ENCODE measurements at places on chromosomes 7 and 10.

- DNase-seq, result no peak
These were observed 140.4 kb downstream of the PIP4K2A start for GRCh38 chr10:22573820-22574569.

DNA sequence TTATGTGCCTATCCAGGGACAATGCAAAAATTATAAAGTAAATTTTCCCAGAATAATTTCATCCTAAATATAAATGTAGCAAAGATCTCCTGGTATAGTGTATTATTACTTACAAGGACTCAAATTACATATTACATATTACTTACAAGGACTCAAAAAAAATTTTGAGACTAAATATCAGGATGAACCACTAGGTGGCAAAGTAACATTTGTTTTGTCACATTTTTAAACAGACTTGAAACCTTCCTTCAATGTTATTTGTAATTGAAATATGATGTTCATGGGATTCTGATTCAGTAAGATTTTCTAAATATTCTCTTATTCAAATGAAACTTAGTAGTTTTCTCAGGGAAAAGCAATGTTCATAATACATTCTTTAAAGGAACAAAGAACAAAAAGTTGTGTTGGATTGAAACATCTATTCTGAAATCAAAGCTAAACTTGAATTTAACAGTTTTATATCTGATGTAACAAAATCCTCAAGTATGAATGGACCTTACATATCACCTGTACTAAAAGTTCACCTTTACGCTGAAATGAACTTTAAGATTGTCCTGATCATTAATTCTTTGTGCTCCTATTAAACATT lies 74.3 kb upstream of the GNAI1 start:
- DNase-seq, result peak; percentile 24

DNA sequence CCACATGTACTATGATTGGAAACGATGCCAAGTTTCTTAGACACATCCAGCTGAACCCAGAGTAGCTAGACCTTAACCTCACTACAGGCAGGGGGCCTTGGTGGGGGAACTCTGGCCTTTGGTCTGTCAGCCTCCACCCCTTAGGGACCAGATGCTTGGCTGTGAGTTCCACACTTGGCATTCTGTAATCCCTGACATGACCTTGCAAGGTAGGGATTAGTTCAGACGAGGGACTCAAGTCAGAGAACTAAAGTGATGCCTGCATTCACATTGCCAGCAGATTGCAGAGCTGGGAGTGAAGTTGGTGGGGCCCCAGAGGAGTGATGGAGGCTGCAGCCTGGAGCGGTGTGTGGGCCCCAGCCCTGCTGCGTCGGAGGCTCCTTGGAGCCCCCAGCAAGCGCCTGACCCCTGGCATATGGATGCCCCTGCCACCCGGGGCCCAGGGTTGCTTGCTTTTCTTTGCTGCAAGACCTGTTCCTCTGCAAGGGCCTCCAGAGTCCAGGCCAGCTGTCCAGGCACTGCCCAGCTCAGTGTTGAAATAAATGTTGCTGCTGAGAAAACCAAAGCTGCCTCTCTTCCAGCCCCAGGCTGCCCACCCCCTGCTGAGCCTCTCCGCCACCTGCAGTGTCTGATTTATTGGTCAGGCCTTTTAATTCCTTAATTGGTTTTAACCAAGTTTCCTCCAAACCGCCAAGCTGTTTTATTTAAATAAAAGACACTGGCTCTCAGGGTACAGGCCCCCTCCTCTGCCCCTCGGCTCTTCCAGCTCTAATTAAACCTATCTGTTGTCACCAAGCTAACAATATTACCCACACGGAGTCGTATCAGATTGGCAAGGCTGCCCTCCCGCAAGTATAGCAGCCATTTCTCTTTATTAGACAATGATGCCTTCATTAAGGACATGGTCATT lies 4.7 kb downstream of the NPTX2 start:
- no peak for DNase-seq

DNA sequence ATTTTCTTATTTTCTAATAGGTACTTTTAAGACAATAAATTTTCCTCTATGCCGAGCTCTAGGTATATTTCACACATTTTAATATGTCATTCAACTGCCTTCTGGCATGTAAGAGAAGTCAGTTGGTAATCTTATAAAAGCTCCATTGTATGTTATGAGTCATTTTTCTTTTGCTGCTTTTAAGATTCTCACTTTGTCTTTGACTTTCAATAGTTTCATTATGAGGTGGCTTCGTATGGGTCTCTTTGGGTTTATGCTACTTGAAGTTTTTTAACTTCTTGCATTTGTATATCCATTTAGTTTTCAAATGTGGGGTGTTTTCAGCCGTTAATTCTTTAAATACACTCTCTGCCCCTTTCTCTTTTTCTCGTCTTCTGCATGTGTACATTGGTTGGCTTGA lies 80.5 kb downstream of the ABCA13 start:
- no peak for DNase-seq

DNA sequence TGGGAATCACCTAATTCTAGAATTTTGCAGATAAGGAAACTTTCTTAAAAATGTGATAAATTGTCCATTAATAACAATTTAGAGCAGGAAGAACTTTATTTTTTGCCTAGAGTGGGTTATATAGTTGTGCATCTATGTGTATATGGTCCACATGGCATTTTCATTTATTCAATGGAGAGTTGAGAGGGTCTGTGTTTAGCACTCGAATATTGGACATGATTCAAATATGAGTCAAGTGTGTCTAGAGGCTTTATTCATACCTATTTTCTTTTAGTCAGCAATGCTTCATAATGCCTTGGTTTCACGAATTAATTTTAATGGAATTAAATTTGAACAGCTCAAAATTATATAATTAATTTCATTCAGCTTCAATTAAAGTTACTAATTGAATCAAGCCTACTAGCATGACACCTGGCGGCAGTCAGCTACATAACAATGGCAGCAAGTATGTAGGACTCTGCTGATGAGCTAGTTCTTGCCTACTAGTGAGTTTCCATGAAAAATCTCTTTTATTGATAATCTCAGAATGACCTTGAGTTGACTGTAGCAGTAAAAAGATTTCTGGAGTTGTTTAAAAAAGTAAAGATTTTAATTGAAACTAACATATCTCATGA lies 17.7 kb downstream of the MDFIC start:
- DNase-seq, result no peak

DNA sequence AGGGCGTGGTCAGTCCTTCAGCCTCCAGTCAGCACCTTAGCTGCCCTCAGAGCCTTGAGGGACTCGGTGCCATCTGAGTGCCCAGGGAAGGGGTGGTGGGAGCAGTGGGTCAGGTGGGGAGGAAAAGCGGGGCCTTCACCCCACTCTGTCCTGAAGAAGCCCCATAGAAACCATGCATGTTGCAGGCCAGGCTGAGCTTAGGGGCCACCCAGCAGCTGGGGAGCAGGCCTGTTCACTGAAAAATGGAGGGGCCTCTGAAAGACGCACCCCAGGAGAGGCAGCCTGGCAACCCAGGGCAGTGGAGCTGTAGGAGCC lies 144.3 kb downstream of the GRID1 start:
- DNase-seq, result no peak

DNA sequence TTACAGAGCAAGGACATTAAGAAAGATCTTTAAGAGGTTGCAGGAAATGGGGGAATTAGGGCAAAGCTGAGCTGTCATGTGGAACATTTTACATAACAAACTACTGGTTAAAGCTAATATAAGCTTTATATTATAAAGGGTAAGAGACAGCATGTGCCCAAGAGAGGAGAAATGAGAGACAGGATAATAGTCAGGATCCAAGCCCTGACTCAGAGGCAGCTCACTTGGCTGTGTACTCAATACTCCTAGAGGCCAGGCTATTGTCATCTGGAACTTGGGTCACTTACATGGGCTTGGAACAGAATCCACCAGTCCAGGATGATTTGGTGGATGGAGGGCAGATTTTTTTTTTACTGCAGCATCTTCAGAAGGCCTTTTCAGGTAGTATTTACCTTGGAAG lies 418.6 kb upstream of the ZMIZ1 start:
- DNase-seq, result no peak

DNA sequence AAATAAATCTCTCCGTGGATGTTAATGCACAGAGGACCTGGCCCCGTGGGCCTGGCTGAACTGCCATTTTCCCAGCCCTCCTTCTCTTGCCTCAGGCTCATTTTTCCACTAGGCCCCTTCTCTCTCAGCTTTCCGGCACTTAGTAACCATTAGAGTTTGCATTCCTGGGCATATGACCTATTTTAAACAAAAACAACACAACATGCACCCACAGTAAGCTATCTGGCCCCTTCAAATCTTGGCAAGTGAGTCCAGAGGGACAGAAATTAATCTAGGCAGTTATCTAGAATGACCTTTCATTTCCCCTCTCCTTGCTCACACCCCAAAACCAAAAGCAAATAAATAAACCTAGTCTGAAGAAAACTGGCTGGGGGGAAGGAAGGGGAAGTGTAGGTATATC lies 11.7 kb downstream of the FBXW4 start:
- no peak for DNase-seq

DNA sequence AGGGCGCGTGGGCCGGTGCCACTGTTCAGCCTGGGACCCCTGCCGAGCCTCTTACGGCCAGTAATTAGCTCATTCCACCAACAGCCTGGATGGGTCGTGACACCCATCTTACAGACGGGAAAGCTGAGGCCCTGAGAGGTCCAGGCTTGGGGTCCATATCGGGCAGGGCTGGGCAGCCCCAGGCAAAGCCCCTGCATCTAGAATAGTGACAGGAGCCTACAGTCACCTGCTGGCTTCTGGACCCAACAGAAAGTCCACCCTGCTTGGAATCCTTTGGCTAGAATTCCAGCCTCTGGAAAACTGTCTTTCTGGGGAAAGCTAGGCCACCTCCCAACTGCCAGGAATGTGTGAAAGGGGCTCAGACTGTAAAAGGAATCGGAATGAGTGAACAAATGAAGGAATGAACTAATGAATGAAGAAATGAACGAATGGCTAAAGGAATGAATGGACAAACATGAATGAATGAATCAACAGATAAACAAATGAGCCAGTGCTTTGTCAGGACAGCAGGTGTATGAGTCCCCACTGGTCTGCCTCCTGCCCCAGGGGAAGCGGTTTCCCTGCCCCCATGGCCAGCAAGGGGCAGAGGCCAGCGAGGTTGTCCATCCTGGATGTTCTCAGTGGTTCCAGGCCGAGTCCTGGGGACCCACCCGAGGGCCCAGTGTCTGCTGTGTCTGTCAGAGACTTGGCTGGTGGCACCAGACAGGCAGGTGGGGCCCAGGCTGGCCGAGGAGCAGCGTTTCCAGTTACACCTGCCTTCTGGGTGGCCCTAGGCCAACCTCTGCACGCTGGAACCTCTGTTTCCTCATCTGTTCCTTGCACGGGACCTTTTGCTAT lies 24.1 kb upstream of the PDGFA start:
- DNase-seq, result no peak

DNA sequence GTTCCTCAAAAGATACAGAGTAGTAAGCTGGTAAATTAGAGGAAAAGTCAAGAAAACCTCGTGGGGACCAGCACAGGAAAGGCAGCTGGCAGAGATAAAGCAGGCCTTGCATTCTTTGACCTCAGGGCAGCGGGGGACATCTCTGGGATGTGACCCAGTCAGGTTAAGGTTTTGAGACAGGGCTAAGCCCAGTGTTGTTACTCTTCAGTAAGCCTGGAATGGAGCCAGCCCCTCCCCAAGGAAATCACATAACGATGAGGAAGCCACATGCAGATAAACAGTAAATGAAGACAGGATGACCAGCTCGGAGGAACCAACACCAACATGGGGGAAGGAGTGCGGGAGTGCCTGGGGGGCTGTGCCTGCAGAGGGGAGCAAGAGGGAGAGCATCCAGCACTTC lies 99.6 kb downstream of the JAZF1 start:
- DNase-seq, result no peak

GRCh38 chr7:74453322-74454011 lies at the start of gene GTF2IRD1:
Gene GTF2IRD1 (plus strand): TSS chr7:74453906. CDS start chr7:74508081, 54,175 bp downstream.
- DNase-seq, result peak; percentile 49

- DNase-seq, result no peak
These were observed 3.6 kb upstream of the EVX1 start for GRCh38 chr7:27238979-27239386.
